Activated CD4-positive, alpha-beta T cell treated with anti-CD3 and anti-CD28 coated beads, Interleukin-2, amount 10 ng/mL, durations not matched to agents 7 days and 5 days (primary cell): ENCODE measurements at places on chromosomes 7 and 10. TPM values are rescaled to one million over a fixed set of nuclear protein-coding genes. Genes with fewer than 3 reads are reported as not detected.

DNA sequence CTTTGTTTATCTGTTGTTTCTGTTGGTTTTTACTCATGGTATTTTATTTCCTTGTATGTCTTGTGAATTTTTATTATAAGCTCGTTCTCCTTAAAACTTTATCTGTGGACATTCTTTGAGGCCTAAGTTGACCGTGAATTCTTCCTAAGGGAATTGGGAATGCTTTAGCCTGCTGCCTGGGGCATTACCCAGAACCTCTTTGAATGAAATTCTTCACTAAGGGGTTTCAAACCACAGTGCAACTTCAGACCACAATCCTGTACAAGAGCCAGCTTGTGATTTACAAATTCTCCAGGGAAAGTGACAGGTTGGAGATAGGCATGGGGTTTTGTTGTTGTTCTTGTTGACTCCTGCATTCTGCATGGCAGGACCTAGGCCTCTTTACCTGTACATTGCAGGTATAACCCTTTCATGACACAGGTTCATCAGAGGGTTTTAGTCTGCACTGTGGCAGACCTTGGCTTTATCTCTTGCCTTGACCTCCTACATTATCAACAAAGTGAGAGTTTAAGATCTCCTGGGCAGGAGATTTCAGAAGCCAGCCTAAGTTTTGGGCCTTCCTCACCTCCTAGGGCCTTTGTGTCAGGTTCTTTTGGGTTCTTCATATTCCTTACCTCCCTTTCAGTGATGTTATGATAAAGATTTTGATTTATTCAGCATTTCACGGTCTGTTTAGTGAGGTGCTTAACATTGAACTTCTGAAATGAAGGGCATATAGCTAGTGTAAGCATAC is 70.2 kb downstream of the ABCC2 start:
- DNase-seq: no peak
- H3K4me3 ChIP-seq: no peak overlapping the region
- H3K27me3 ChIP-seq: peaks cover 1% of the 10 kb centered on the region
- no peak overlapping the region for H3K27ac ChIP-seq
- H3K4me1 ChIP-seq: no peaks in the 10 kb centered on the region

Gene EVX1
- not detected for total RNA-seq

- H3K4me3 ChIP-seq: no peak overlapping the region
- H3K27me3 ChIP-seq: no peaks in the 10 kb centered on the region
- H3K36me3 ChIP-seq: no peaks in the 10 kb centered on the region
- no peak for DNase-seq
Measured at GRCh38 chr7:16023046-16023445, 336.6 kb upstream of the MEOX2 start.

Gene GARS1
- 165 TPM for total RNA-seq

Gene FGL2
- total RNA-seq: 1.1 TPM

- no peak for DNase-seq
- H3K4me1 ChIP-seq: peaks cover 49% of the 10 kb centered on the region
- peak overlapping the region; percentile 73 for H3K27ac ChIP-seq
- peaks cover 6% of the 10 kb centered on the region for H3K36me3 ChIP-seq
Measured at GRCh38 chr10:84306751-84307384, 21.5 kb upstream of the CCSER2 start.

Gene RP9
- 13.2 TPM for total RNA-seq

DNA sequence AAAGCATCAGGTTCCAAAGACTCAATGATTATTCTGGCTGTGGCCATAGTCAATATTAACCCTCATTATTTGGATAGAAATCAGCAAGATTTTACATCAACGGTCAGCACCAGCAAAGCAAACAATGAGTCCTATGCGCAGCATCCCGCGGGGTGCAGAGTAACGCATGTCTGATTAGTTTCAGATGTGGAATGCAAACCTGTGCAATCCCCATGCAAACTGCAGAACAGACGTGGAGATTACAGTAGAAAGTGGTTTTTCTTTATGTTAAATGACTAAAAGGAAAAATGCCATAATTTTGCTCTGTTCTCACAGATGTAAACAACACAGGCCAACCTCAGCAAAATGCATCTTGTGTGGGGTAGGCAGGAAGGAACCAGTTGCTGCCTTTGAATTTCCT is 258.1 kb upstream of the GRB10 start:
- H3K4me1 ChIP-seq: no peaks in the 10 kb centered on the region
- no peak overlapping the region for H3K4me3 ChIP-seq
- no peak overlapping the region for H3K27ac ChIP-seq
- no peaks in the 10 kb centered on the region for H3K27me3 ChIP-seq
- no peak for DNase-seq
- no peaks in the 10 kb centered on the region for H3K36me3 ChIP-seq

DNA sequence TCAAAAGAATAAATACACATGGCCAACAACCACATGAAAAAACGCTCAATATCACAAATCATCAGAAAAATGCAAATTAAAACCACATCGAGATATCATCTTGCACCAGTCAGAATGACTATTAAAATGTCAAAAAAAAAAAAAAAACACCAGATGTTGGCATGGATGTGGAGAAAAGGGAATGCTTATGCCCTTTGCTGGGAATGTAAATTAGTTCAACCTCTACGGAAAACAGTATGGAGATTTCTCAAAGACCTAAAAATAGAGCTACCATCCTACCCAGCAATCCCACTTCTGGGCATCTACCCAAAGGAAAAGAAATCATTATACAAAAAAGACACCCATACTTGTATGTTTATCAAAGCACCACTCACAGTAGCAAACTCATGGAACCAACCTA is 45.0 kb upstream of the DIP2C start:
- H3K27ac ChIP-seq: no peak overlapping the region
- peaks cover 3% of the 10 kb centered on the region for H3K27me3 ChIP-seq
- no peaks in the 10 kb centered on the region for H3K4me1 ChIP-seq

- no peak overlapping the region for H3K4me3 ChIP-seq
- H3K36me3 ChIP-seq: no peaks in the 10 kb centered on the region
- peaks cover 16% of the 10 kb centered on the region for H3K27me3 ChIP-seq
- H3K4me1 ChIP-seq: no peaks in the 10 kb centered on the region
- no peak overlapping the region for H3K27ac ChIP-seq
Measured at GRCh38 chr10:58152673-58153263, 114.9 kb downstream of the IPMK start.

GRCh38 chr10:97724341-97724941 is 10.9 kb downstream of the MARVELD1 start:
- DNase-seq: no peak
- H3K4me3 ChIP-seq: no peak overlapping the region
- H3K27ac ChIP-seq: no peak overlapping the region
- H3K4me1 ChIP-seq: peaks cover 2% of the 10 kb centered on the region
- peaks cover 11% of the 10 kb centered on the region for H3K27me3 ChIP-seq

- H3K4me1 ChIP-seq: peaks cover 44% of the 10 kb centered on the region
- peak overlapping the region; percentile 4 for H3K27ac ChIP-seq
- H3K27me3 ChIP-seq: peaks cover 6% of the 10 kb centered on the region
- H3K4me3 ChIP-seq: peak overlapping the region; percentile 5
Measured at GRCh38 chr7:3120513-3120912, 76.8 kb upstream of the CARD11 start.

Gene LEP
- total RNA-seq: not detected

DNA sequence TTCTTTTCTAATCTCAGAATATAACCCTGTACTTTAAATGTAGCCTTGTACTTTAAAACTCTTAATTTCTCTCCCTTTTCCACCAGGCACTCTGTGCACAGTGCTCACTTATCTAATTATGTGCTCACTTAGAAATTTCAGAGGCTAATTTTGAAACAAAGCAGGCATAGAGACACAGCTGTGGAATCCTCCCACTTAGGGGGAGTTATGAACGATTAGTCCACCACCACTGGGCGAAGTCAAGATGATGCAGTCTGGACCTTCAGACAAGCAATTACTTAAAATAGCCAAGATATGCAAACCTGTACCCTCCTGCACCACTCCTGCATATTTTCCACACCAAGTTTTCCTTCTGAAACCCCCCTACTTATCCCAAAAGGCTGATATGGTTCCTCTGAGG is 143.0 kb downstream of the STK31 start:
- no peak overlapping the region for H3K27ac ChIP-seq
- H3K27me3 ChIP-seq: peaks cover 1% of the 10 kb centered on the region
- DNase-seq: no peak
- H3K36me3 ChIP-seq: no peaks in the 10 kb centered on the region
- no peak overlapping the region for H3K4me3 ChIP-seq

Gene ZNF37A
- 22.3 TPM for total RNA-seq

- peaks cover 22% of the 10 kb centered on the region for H3K27me3 ChIP-seq
- DNase-seq: no peak
- H3K36me3 ChIP-seq: no peaks in the 10 kb centered on the region
- no peak overlapping the region for H3K27ac ChIP-seq
- H3K4me3 ChIP-seq: no peak overlapping the region
- H3K4me1 ChIP-seq: no peaks in the 10 kb centered on the region
Measured at GRCh38 chr10:6704896-6705295, 124.8 kb upstream of the PRKCQ start.

Gene CYP17A1
- not detected for total RNA-seq

Gene CNPY1
- not detected for total RNA-seq

Gene MYO3A
- total RNA-seq: not detected

Gene ARMC10
- total RNA-seq: 32.9 TPM

DNA sequence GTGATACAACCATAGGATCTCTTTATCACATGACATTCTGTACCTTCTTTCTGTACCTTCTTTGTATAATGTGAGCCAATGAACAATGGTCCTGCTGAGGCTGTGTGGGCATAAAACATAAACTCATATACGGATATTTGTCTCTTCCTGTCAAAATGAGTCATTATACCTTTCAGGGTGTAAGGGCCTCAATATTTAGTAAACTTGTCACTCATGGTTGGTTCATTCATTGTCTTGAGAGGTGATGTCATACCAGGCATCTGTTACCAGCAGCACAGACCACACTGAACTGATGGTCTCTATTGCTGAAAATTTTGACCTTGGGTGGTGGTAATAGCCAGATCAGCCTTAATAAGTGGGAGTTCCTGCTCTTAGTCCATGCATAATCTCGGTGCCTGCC is 287.6 kb upstream of the TPK1 start:
- no peaks in the 10 kb centered on the region for H3K4me1 ChIP-seq
- H3K27ac ChIP-seq: no peak overlapping the region
- H3K27me3 ChIP-seq: no peaks in the 10 kb centered on the region
- no peaks in the 10 kb centered on the region for H3K36me3 ChIP-seq

Gene TRIM74
- 1.2 TPM for total RNA-seq

Gene DNAH11
- total RNA-seq: 1.3 TPM

DNA sequence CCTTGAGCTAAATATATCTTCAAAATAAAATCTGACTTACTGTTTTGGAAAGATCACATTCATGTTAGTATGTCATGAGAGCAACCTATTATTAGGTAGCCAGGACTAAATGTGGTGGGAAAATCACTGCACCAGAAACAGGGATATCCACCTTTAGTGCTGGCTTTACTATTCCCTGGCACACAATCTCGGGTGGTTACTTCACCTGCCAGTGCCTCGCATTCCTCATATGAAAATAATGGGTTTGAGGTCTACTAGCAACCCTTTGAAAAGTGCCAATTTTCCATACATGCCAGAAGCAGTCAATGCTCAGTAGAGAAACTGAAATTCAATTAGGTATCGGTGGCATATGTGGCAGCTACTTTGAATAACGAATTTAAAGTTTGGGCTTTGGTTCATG is 36.8 kb downstream of the PTN start:
- H3K4me3 ChIP-seq: no peak overlapping the region
- H3K36me3 ChIP-seq: no peaks in the 10 kb centered on the region
- no peaks in the 10 kb centered on the region for H3K4me1 ChIP-seq
- H3K27ac ChIP-seq: no peak overlapping the region
- no peak for DNase-seq

Gene BBS9
- total RNA-seq: 10.1 TPM

DNA sequence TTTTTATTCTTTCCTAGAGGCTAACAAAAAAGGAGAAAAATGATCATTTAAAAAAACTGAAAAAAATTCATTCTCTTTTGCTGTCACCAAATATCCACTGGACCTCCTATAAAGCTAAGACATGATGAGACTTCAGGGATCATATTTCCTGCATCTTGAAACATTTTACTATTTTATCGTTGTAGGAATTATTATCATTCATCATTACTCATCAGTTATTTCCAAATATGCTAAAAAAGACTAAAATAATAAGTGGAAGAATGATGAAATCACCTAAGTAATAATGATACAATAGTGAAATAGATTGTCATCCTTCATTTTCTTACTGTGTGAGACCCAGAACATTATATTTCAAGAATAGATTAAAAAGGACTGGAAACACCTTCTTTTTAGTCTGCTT is 28.3 kb downstream of the TAF3 start:
- H3K27me3 ChIP-seq: no peaks in the 10 kb centered on the region
- DNase-seq: no peak
- H3K36me3 ChIP-seq: peaks cover 2% of the 10 kb centered on the region
- no peaks in the 10 kb centered on the region for H3K4me1 ChIP-seq

- no peak overlapping the region for H3K27ac ChIP-seq
- DNase-seq: no peak
- H3K36me3 ChIP-seq: peaks cover 60% of the 10 kb centered on the region
- H3K27me3 ChIP-seq: no peaks in the 10 kb centered on the region
- peaks cover 48% of the 10 kb centered on the region for H3K4me1 ChIP-seq
- H3K4me3 ChIP-seq: no peak overlapping the region
Measured at GRCh38 chr7:155756322-155756721, 55.9 kb downstream of the SHH start.

Gene FAM25C
- not detected for total RNA-seq

Gene KLF14
- total RNA-seq: not detected

GRCh38 chr10:12960334-12960898 is 41.1 kb downstream of the CCDC3 start:
- DNase-seq: no peak
- H3K27me3 ChIP-seq: peaks cover 4% of the 10 kb centered on the region
- H3K27ac ChIP-seq: no peak overlapping the region
- H3K4me3 ChIP-seq: no peak overlapping the region

Gene CYP3A7
- not detected for total RNA-seq

Gene TMEM229A
- total RNA-seq: not detected
